ENCODE measurements at places on chromosomes 7 and 10.

DNA sequence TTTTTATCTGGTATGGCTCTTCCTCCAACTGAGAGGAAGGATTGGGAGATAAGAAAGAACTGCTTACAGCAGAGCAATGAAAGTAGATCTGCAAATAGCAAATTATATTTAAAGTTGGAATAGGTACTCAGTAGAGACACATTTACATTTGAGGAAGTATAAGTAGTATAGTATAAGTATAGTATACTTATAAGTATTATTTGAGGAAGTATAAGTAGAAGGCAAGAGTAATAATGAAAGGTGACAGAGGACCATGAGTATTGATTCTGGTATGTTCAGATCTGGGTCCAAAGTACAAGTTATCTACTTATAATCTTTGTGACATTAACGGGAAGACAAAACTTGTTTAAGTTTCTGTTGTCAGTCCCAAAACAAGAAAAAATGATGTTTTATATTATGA is 527.6 kb upstream of the SORCS1 start:
- DNase-seq, result no peak

GRCh38 chr10:7025296-7025695 is 385.5 kb downstream of the SFMBT2 start:
- no peak for DNase-seq

DNA sequence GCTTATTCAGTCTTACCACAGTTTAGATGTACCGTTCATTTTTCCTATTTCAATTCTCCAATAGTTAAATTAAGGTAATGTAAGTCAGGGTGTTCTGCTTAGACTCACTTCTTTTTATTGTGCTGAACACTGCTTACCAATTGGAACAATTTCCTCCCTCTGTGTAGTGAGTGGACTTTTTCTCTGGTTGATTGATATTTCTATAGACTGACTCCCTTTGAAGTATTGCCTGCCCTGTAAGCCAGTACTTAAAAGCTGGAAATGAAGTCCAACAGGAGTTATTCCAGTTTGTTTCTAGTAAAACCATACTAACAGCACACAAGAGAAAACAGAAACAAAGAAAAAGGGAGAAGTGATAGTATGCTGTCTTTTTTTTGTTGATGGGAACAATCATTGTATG is 1674.9 kb downstream of the REEP3 start:
- DNase-seq, result no peak

GRCh38 chr10:72334825-72335393 is 19.8 kb downstream of the DNAJB12 start:
- DNase-seq, result peak; percentile 70

- DNase-seq, result no peak
Observed at GRCh38 chr7:151717415-151717814, 159.5 kb downstream of the PRKAG2 start.

GRCh38 chr10:22683140-22683389 is 31.3 kb downstream of the PIP4K2A start:
- no peak for DNase-seq

DNA sequence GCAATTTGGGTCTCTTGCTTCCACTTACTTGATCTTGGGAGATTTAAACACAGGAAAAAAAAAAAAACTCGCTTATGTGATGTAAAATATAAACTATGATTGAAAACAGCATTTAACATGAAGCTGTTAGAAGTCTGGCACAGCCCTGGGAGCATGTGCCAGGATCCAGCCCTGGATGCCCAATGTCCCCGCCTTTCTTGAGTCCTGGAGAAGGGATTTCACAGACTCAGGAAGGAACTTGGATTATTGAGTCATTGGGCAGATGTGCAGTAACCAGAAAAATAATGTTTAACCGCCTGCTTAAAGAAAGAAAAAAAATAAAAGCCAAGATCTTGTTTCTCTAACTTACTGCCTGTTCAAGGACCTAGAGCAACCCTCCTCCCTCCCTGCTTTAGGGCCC is 3.7 kb upstream of the JCAD start:
- no peak for DNase-seq

DNA sequence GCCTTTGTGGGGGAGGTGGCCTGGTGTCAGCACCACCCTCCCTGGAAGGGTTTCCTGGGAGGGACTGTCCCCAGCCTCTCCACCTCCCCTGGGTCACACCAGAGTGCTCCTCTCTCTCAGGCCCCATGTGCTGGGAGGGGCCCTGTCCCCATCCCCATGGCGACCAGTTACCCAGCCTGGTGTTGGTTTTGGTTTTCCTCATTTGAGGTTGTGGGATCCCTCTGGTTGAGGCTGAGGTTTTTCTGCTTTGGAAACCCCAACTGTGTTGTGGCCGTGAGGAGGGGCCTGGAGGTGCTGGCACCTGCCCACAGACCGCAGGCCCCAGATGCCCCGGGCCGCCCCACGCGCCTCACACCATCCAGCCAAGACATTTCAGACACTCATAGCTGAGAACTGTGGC is 106.3 kb downstream of the GRK5 start:
- no peak for DNase-seq

GRCh38 chr10:129741978-129742741 is 221.9 kb downstream of the EBF3 start:
- DNase-seq, result no peak

DNA sequence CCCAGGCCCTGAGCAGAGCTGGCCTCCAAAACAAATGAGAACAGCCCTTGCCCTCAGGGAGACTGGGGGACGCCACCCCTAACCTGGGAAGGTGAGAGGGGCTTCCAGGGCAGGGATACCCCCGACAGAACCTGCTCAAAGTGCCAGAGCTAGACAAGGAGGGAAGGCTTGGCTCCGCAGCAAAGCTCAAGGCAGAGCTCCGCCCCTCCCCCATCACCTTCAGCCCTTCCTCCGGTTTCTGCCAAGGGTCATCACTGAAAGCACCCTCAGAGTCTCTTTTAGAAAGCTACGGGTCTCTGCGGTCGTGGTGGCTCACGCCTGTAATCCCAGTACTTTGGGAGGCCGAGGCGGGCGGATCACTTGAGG is 73.4 kb upstream of the CUX1 start:
- DNase-seq, result no peak

GRCh38 chr7:130606161-130606560 is 62.4 kb downstream of the COPG2 start:
- no peak for DNase-seq

DNA sequence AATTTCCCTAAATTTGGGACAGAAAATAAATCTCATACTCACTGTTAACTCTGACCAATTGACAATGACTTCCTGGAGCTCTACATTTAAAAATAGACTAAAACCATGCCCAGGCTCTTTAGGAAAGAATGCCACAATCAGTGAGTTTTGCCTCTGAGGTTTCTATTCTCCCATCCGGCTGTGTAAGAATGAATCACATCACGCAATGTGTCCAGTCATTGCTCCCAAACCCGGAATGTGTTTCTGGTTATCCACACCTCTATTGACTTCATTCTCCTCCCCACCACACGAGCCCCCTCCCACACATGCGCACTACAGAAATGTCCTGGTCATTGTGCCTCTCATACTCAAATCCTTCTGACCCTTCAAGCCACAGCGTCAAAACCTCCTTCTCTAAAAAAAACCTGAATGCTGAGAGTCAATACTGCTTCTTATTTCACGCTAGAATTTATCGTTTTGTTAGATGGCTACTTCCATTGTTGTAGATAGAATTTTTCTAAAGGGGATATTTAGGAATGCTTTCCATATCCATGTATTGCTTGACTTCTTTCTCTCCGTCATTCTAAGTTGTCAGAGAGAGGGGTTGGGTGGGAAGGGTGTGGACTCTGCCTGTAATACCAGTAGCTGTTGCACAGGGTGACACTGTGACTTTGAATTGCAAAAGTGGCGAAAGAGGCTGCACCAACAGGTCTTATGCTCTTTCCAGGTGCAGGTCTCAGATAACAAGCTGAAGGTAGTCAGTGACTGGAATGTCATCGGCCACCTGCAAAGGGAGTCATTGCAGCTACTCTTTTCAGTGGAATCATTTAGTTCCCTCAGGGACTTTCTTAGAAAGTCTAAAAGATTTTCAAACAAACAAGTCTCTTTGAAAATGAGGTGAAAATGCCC is 356.6 kb downstream of the PAXIP1 start:
- DNase-seq, result no peak

DNA sequence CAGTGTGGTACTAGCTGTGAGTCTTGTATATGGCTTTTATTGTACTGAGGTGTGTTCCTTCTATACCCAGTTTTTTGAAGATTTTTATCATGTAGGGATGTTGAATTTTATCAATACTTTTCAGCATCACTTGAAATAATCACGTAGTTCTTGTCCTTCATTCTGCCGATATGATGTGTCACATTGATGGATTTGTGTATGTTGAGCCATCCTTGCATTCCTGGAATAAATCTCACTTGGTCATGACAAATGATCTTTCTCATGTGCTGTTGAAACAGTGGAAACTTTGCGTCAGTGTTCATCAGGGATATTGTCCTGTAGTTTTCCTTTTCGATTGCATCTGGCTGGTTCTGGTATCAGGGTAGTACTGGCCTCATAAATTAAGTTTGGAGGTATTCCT is 7.1 kb upstream of the PRKAR1B start:
- DNase-seq, result no peak

DNA sequence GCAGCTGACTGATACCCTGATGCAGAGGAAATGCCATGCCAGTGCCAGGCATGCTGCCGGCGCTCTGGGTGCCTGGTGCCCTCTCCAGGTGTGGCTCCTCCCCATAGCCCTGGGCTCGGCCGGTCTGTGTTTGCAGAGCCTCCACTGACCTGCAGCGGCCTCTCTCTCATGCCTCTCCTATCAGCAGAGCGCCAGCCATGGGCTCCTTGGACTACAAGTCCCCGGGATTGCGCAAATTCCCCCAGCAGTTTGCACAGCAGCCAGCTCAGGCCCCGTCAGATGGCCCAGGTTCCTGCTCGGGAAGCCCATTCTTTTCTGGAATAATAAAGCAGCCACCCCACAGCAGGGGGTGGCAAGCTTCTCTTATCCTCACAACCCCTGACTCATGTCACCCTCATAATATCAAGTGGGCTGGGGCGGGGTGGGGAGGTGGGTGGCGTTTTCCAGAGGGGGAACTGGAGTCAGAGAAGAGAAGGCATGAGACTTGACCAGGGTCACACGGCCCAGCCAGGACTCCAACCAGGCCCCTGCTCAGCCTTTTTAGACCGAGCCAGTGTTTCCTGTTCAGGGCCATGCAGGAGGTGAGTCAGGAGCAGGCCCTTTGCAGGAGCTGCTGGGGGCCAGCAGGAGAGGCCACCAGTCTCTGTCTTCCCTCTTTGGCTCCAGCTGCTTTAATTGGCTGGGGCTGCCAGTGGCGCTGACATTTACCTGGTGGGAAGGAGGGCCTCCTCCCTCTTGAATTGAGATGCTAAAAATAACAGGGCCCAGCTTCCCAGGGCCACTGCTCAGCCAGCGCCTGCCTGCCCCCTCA is 58.6 kb downstream of the ZMIZ1 start:
- no peak for DNase-seq

DNA sequence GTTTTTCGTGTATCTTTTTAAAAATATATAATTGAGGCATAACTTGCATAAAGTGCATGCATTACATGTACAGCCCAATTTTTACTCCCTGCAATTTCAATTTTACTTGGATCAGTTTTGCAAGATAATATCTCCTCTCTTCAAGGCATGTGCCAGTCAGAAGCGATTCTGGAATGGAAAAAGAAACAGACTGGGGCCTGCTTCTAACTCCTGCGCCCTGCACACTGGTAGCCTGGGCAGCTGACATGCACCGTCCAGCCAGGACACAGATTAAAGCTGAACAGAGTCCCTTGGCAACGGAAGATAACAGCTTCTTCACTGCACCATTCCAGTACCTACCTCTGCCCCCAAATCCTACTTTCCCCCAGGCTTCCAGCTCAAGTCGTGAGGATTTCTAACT is 182.1 kb downstream of the FAM107B start:
- no peak for DNase-seq

DNA sequence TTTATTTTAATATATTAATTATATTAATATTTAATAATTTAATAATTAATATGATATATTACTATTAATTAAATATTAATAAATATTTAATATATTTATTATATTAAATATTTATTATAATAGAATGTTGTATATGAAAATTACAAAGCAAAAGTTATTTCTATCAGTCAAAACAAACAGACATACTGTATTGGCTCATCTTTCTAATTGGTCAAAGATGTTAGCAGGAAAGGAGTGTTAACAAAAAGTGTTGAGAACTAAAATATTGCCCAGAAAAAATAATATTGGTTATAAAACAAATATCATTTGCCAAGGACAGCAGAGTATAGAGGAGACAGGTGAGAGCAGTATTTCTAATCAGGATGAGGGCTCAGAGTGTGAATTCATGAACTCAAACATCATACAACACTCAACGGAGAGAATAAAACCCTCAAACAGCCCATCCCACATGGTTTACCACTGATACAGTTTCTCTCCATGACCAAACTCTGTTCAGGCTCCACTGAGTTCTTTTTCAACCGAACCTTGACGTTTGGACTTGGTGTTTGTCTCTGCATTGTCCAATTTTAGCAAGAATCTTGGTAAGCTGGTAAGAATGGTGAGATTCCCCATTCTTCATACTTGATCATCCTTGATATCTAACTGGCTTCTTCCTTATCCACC is 58.0 kb downstream of the TSPAN12 start:
- DNase-seq, result no peak

DNA sequence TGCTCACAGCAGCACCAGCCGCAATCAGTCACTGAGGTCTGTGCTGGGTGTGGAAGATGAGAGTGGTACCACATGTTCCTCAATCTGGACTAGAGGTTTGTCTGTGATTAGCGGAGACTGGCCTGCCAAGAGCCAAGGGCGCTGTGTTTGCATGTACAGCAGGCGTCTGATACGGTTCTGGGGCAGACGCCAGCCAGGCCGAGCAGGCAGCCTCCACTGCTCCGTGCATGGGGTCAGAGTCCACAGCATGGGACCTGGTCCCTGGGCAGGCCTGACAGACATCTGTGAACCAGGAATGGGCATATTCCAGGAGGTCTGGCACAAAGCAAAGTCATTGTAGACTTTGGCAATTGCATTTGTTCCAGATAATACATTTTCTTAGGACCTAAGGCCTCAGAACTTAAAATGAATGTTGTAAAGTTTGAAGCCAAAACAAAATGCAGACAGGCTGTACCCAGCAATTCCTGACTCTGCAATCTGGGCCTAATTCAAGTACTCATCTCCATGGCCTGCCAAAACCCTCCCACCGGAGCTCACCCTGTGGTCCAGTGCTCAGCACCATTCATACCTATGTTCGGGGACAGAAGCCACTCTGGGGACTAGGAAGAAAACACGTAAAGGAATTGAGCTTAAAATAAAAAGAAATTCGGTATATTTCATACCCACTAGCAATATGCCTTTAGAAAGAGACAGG is 50.0 kb upstream of the FAM20C start:
- no peak for DNase-seq

- no peak for DNase-seq
Observed at GRCh38 chr7:156790264-156790663, 102.7 kb downstream of the LMBR1 start.

GRCh38 chr7:94129443-94130140 is 125.4 kb upstream of the BET1 start:
- no peak for DNase-seq

Data from left forelimb (tissue), 1 donor.